ENCODE measurements at places on chromosomes 1 and 21.

DNA sequence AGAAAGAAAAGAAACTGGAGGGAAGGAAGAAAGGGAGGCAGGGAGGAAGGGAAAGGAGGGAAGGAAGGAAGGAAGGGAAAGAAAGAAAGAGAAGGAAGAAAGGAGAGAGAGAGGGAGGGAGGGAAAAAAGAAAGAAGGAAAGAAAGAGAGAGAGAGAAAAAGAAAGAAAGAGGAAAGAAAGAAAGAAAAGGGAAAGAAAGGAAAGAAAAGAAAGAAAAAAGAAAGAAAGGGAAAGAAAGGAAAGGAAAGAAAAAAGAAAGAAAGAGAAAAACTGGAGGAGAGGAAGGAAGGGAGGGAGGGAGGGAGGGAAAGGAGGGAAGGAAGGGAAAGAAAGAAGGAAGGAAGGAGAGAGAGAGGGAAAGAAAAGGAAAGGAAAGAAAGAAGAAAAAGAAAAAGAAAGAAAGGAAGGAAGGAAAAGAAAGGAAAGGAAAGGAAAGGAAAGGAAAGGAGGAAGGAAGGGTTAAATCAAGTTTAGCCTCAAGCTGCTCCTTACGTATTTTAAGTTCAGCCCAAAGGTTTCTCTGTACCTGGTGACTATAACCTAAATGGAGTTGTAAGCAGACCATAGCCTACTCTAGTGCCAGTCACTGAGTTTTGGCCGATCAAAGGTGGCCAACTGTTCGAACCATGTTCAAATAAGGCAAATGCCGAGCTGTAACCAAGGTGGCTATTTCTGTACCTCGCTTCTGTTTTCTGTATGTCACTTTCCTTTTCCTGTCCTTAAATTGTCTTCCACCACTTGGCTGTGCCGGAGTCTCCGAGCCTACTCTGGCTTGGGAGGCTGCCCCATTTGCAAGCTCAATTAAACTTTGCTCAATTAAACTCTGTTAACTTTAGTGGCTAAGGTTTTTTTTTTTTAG lies 37.8 kb upstream of the TMPRSS2 start:
- no peak for DNase-seq

- DNase-seq, result no peak
Observed at GRCh38 chr1:80217377-80217986, 1211.0 kb upstream of the ADGRL4 start.

DNA sequence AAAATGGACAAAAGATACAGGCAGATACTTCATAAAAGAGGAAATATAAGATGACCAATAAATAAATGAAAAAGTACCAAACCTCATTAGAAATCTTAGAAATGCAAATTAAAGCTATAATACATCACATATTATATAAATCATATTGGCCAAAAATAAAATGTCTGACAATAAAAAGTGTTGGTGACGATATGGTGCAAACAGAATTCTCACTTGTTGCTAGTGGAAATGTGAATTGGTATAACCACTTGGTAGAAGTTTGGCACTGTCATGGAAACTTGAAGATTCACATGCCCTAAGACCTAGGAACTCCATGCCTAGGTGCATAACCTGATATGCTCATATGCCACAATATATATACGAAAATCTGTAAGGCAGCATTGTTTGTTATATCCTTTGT lies 4.4 kb upstream of the TLR5 start:
- DNase-seq, result no peak

- DNase-seq, result no peak
Observed at GRCh38 chr1:212669102-212669501, 30.5 kb downstream of the BATF3 start.
